ENCODE measurements at places on chromosomes 6 and 20.

GRCh38 chr6:68729377-68729903, 94.4 kb downstream of the ADGRB3 start:
- DNase-seq: no peak

- no peak for DNase-seq
Measured at GRCh38 chr6:123524781-123525180, 112.0 kb downstream of the TRDN start.

GRCh38 chr20:6764619-6765018, 2.9 kb upstream of the BMP2 start:
- DNase-seq: no peak

DNA sequence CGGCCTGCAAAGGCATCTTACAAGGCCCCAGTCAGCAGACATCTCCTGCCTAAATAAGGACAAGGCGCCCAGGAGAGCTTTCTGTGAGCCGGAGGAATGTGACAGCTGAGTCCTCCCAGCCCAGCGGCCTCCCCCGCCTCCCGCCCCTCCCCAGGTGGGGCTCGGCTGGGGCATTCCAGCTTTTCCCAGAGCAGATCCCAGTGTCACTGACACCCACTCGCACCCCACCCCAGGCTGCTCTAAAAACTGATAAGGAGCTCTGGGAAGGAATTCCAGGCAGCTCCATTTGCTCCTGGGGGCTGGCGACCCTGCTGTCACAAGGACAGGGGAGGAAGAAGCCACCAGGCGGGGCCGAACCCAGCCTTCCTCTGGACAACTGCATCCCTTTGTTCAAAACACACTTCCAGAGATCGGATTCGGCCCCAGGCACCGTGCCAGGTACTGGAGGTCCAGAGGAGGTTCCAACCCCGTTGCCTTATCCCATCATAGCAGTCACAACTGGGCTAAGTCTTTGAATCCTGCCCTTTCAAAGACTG, 49.7 kb downstream of the JPH2 start:
- no peak for DNase-seq

GRCh38 chr6:71258078-71258866, 30.3 kb upstream of the OGFRL1 start:
- DNase-seq: no peak

- no peak for DNase-seq
Measured at GRCh38 chr6:4774296-4774695, 1.9 kb upstream of the CDYL start.

DNA sequence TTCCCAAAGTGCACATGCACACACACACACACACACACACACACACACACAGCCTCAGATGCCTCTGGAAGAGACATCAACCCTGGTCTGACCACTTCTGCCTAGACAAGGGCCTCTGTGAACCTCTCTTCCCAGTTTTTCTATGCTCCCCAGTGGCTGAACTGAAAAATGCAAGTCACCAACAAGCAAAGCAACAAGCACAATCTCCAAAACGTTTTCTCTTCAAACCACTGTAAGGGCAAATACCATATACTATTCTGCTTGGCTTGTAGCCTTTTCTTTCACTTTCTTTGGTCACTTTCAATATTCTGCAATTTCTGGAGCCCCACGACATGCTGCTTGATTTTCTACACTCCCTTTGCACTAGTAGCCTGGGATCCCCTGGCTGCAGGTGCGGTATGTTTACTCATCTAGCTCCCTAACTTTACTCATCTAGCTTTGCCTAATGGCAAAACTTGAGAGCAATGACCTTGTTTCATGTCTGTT, 121.4 kb upstream of the DST start:
- DNase-seq: no peak

- DNase-seq: no peak
Measured at GRCh38 chr6:123616942-123617341, 19.8 kb downstream of the TRDN start.

GRCh38 chr6:170073846-170074245, 217.0 kb downstream of the DLL1 start:
- DNase-seq: no peak

DNA sequence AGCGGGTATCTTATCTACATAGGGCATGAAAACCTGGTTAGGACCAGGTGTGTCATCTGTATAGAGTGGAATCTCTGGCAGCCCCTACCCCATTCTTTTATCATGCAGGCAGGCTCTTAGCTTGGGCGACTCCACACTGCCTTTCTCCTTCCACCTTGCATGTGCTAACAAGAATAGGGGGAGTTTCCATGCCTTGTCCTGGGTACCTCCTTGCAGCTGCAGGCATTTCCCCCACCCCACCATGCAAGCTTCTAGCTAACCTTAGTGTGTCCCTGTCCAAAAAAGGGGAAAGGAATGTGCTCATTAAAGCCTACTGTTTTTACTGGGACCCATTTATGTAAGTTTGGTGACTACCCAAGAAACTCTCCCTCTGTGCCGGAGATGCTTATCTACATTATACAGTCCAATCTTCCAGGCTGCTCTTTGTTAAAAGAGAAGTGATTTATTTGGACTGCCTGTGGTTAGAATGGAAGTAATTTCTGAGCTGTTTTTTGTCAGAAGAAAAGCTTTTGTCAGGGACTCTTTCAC, 10.5 kb upstream of the CEP43 start:
- DNase-seq: no peak

DNA sequence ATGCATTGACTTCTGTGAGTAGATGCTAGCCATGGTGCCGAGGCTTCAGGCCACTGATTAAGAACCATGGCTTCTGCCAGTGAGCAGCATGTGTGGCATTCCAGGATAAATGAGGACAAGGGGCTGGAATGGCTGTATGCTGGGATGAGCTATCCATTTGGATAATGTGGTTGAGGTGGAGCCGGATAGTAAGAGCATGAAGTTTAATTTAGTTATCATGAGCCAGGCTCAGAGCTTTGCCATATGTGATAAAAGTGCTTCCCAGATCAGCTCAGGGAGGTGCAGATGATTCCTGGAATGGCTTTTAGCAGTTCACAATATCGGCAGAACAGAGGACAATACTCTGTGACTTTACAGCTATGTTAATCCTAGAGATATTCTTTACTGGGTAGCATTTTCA, 34.6 kb upstream of the RNF8 start:
- no peak for DNase-seq

DNA sequence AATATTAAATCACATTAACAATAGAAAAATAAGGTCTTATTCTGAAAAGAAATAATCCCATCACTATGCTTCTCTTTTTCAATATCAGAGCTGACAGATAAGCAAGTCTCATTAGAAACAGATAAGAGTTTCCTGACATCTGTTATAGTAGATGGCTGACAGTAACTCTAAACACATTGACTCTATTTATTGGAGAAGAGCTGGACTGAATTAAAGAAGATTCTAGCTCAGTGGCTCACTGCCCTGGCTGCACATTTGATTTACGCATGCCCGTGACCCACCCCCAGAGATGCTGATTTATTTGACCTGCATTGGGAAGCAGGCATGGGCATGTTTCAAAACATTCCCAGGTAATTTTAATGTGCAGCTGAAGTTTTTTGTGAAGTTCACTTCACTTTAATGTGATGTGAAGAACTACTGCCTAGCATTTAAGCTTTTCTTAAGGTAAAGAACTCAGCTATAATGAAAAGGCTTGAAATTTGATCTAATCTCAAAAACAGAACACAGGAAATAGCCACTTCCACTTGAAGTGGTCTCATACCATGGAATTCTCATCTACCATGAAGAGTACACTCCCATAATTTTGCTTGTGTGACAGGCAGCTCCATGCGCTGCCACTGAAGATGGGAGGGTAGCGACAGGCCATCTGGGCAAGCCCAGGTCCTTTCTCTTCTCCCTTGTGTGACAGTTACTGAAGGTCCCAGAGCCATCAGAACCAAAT, 162.3 kb downstream of the TPBG start:
- DNase-seq: no peak

DNA sequence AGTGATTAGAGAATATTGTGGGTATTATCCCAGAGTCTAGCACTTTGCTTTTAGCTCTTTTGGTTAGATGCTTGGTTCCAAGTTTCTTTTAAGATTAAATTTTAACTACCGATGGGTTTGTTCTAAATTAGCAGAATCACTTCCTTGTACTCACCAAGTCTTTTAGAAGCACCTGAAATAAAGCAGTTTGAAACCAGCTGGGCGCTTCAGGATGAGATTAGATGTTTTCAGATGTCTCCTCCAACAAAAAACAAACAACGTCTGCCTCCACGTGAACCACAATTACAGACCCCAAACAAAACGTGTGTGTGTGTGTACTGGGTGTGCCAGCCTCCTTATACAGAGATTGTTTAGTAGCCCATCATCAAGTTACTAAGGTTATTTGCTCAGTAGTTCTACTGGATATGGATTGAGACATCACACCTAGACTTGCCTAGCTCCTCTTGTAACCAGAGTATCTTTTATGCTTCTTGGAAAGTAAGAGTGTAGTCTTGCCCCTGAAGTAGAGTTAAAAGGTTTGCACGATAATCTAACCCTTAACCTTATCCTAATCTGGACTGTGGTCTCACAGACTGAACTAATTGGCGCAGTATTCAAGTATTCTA, 2.3 kb downstream of the DSTN start:
- DNase-seq: no peak

GRCh38 chr6:43061861-43062260, 2.4 kb downstream of the KLC4 start:
- DNase-seq: no peak

DNA sequence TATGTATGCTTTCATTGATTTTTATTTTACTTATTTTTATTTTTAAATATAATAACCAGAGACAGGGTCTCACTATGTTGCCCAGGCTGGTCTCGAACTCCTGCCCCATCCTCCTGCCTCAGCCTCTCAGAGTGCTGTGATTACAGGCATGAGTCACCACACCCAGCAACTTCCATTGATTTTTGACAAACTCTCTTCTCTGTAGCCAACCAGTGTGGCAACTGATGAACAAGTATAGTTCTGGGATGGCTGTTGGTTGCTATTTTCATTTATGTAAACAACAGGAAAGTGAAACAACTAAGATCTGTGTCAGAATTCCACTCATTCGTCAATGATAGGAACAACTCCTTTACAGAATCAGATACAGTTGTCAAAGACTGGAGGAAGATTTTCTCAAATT, 356.7 kb upstream of the JARID2 start:
- DNase-seq: no peak

DNA sequence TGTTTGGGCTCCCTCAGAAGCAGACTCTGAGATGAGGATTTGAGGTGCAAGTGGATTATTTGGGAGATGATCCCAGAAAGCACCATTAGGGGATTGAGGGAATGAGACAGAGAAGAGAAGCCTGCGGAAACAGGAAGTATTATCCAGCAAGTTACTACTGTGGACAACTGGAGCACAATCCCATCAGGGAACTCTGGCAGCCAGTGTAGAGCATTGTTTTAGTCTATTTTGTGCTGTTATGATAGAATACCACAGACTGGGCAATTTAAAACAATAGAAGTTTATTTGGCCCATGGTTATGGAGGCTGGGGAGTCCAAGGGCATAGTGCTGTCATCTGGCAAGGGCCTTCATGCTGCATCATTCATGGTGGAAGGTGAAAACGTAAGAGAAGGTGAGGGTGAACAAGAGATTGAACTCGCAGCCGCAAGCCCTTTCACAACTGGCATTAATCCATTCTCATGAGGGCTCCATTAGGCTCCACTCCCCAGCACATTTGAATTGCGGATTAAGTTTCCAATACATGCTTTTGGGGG, 43.5 kb upstream of the SLC9A8 start:
- DNase-seq: no peak

DNA sequence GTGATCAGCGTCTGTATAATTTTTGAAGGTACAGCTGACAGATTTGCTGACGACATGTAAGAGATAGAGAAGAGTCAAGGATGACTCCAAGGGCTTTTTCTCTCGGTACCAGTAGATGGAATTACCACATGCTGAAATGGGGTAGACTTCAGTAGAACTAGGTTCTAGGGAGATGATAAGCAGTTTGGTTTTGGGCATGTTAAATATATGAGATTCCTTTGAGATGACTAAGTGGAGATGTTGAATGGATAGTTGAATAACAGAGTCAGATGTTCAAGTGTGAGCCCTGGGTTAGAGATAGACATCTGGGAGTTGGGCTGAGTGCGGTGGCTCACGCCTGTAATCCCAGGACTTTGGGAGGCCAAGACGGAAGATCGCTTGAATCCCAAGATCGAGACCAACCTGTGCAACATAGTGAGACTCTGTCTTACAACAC, 50.0 kb downstream of the PHF20 start:
- no peak for DNase-seq

GRCh38 chr20:31864521-31865400, 5.6 kb downstream of the DUSP15 start:
- DNase-seq: no peak

DNA sequence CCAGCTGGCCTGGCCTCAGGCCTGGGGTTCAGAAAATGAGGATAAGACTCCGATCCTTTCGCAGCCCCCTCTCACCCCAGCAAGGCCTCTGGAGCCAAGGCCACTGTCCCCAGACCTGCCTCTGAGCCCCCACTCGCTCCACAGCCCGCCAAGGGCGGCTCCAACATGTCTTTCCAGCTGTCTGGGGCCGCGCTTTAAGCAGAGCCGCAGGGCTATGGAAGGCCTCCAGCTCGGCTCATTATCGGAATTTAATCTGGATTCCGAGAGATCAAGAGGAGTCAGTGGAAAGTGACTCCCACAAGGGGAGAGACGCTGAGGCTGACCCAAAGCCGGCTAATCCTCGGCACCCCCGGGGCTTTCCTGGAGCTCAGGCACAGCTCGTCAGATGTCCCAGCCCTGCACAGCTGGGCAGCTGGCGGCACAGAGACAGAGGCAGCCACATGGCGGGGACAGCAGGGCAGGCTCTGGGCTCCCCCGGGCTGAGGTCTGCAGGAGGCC, 41.8 kb downstream of the BMP7 start:
- DNase-seq: no peak

DNA sequence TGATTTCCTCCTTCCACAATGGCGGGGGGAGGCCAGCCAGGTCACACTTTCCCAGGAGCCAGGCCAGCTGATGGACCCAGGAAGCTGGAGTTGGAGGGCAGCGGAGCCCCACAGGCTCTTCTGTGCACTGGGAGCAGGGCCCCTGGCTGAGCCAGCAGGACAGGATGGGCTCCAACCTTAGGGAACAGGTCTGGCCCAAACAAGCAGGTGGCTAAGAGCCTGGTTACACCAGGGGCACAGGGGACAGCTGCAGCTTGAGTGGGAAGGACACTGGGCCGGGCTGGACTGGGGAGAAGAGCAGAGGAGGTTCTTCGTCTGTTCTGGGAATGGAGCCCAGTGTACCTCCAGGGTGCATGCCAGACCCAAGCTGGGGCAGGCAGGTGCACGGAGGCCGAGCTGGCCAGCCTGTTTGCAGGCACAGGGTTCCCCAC, 102.3 kb downstream of the DLL1 start:
- DNase-seq: no peak

Measured in activated T-cell treated with anti-CD3 and anti-CD28 coated beads for 24 hours (primary cell).